ENCODE measurements at places on chromosomes 7 and 10.

- peak; percentile 59 for DNase-seq
Observed at GRCh38 chr7:25894002-25894901, 257.7 kb upstream of the NFE2L3 start.

GRCh38 chr10:34504534-34504933, 310.6 kb downstream of the PARD3 start:
- no peak for DNase-seq

DNA sequence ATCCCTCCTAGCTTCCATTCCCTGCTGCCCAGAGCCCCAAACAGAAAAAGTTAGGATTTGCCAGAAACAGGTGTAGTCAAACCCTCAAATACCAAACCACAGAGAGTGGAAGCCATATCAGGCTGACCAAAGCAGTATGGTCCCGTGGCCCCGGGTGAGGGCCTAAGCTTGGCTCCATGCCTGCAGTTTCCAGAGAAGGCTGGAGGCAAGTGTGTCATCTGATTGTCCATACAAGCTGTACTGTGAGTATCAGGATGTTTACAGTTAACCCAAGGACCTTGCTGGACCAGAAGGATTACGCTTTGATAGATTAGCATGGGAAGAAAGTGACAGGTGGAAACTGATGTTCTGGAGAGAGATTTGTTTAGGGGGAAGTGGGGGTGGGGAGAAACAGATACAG, 96.3 kb downstream of the PRKAG2 start:
- DNase-seq = no peak

DNA sequence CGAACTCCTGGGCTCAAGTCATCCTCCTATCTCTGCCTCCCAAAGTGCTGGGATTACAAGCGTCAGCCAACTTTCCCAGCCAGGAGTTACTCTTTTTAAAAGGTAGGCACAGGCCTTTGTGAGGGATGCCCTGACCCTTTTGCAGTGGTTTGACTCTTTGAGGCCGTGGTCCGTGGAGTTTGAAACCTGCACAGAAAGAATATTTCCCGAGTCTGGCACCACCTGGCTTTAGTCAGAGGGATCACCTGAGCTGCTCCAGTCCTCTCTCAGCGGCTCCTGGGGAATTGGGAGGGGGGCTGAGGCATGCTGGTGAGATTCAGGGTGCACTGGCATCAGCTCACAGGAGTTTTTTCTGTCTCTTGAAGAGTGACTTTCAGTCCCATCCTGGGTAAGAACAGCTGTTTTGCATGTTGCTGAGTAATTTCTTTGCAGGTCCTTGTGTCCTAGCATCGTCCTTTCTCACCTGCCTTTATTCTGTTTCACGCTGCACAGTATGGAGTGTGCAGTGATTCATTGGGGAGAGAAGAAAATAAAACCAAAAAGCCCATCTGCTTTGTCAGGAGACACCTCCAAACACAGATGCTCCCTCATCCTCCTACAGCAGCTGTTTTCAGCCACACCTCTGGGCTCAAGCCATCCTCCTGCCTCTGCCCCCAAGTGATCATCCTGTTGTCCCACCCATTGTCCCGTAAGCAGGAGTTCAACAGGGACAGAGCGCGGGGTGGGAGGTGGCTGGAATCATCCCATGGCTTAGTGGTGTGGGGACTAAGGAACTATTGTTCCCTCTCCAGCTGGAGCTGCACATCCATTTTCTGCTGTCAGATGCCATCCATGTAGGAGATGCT, 284.7 kb downstream of the CAMK1D start:
- DNase-seq = no peak

- no peak for DNase-seq
Observed at GRCh38 chr7:113013761-113014449, 72.7 kb downstream of the GPR85 start.

Measured in CD4-positive, alpha-beta T cell treated with Interferon alpha-2 for 1 hour (primary cell).